ENCODE measurements at places on chromosomes 3 and 15.

DNA sequence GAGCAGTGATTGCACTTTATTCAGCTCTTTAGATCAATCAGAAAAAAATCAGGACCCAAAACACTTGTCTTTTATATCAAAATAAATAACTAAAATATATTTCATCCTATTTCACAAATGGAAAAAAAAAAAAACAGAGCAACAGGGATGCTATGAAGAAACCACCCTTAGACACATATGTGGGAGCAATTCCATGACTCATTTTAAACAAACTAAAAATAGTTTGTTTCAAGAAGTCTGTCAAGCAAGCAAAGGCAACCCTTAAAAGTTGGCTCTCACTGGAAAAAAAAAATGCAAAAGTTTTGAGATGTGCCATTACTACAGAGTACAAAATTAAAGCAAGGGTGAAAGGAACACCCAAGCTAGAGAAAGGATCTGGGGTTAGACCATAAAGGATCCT, 5.7 kb downstream of the ATP13A3 start:
- peak; percentile 21 for DNase-seq

DNA sequence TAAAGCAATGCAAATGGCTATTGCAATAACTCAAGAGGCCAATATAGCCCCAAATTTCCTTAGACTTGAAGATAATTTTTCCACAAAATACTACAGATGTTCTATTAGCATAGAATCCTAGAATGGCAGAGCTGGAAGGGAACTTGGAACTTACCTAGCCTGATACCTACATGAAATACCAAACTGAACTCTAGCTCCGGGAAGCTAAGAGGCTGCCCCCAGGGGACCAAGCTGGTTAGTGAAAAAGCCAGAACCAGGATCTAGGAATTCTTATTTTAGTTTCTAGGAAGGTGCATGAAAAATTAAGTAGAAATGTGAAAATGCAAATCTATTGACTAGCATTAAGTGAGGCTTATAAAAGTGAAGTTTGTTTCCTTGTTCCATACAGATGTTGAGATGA, 256.0 kb upstream of the CBLB start:
- no peak for DNase-seq

GRCh38 chr3:197197334-197197733, 101.1 kb downstream of the DLG1 start:
- DNase-seq = no peak

- DNase-seq = no peak
These were observed 761.0 kb downstream of the ROBO2 start for GRCh38 chr3:77800893-77801292.

DNA sequence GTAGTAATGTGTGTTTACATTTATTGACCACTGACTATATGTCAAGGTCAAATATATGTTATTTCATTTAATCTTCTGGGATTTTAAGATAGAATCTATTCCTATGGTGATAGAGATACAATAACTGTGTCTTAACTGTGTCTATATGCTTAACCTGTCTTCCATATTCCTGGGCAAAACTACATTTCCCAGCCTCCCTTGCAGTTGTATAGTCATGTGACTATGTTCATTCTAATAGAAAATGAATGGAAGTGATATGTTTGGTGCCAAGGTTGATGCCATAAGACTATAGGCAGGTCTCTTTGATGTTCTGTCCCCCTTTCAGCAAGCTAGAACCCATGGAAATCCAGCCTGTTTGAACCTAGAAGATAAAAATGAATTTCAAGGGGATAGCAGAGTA, 258.8 kb upstream of the PDZRN3 start:
- DNase-seq = no peak

DNA sequence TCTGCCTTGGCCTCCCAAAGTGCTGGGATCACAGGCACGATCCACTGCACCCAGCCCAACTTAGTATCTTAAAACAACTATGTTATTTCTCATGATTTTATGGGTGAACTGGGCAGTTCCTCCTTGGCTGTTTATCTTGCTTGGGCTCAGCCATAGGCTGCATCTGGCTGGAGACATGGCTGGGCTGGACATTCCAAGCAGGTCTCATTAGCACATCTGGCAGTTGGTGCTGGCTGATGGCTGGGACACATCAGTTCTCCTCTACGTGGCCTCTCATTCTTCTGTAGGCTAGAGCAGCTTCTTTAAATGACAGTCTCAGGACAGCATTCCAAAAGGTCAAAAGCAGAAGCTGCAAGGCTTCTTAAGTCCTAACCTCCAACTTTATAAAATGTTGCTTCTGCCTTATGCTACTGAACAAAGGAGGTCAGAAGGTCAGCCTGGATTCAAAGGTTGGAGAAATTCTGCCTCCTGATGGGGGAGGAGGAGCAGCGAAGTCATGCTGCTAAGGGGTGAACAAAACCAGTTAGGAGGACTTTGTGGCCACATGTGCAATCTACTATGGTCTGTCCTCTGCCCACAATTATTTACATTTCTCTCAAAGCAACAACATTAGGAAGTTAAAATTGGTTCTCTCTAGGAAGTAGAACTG, 144.0 kb downstream of the AQP9 start:
- DNase-seq = no peak

DNA sequence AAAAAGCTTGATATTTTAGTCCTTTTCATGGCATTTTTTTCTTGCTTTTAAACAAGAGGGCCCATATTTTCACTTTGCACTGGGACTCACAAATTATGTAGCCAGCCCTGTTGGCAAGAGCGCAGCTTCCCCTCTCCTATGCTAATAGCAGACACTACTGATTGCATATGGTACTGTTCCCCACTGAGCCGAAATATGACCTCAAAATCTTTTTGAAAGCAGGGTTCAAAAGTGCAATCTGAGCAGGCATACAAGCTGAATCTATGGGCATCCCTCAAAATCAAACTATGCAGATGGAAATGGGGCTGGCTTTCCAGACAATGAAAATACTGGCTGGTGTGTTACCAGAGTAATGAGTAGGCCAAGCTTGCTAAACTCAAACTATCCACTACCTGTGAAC, 225.2 kb upstream of the SETMAR start:
- no peak for DNase-seq

GRCh38 chr15:67176195-67176971, 78.1 kb downstream of the AAGAB start:
- DNase-seq = no peak

DNA sequence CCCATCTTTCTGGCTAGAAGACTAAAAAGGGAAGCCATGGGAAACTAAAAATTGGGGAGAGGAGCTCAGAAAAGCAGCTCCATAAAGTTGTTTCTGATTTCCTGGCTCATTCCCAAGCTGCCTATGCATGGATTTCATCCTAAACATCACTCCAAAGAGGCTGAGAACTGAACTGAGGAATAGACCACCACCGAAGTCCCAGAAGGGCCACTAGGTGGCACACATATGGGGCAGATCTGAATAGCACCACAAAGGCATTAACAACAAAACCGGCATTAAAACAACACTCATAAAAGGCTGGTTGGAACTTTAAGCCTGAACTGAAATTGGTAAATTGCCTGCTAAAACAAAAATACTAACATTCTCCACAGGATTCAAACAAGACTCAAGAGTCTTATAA, 106.3 kb downstream of the PLD1 start:
- DNase-seq = peak; percentile 73
